Urothelium cell line (cell line): ENCODE measurements at places on chromosomes 4 and X.

DNA sequence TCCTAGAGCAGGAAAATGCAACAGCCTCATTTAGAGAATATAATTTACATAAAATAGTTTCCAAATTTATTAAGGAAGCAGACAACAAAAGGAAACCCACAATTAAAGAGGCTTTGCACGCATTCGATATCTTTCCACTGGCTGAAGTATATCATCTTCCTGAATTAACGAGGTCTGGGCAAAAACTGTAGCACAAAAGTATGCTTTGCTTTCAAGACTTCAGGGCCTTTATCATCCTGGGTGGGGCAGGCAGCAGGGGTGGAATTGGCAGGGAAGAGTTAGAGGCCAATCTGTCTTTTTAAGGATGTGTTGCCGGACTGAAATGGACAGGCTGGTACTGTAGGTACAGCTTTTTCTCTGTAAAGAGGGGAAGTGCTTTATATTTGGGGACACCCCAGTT, 17.0 kb upstream of the STX18 start:
- no peak for DNase-seq

GRCh38 chr4:153582954-153583702, 101.0 kb upstream of the TLR2 start:
- no peak for DNase-seq

GRCh38 chr4:10226756-10227155, 110.2 kb upstream of the WDR1 start:
- DNase-seq: no peak

DNA sequence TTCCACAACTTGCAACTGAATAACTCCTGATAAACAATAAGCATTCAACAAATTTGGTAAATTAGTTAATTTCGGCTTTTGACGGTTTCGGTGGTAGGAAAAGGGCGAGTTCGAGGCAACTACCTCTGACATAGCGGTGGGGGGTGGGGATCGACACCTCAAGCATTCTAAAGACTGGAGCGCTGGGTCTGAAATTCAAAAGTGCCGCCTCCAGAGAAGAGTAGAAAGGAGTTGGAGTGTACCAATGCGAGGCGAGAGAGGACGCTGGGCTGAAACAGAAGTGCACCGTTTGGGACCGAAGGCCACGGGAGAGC, 725 bp downstream of the SMC1A start:
- DNase-seq: no peak

DNA sequence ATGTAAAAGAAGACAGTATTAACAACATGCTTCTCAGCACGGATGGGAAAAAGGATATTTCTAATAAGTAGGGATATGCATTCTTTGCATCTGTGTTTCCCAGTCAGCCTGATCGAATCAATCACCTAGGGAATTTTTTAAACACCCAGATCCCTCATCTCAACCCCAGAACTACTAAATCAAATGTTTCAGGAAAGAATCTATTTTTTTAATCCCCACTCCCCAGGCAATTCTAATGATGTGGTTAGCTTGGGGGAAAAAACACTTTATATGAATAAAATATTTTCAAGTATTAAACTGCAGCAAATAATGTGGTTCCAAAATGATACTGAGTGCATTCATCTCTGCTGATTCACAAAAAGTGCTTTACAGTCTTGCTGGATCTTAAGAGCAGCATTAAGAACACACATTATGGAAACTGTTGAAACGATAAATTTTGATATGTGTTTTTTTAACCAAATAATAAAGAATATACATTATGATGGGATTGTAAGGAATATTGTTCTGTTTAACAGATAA, 68.7 kb upstream of the GUCY1A1 start:
- DNase-seq: no peak

DNA sequence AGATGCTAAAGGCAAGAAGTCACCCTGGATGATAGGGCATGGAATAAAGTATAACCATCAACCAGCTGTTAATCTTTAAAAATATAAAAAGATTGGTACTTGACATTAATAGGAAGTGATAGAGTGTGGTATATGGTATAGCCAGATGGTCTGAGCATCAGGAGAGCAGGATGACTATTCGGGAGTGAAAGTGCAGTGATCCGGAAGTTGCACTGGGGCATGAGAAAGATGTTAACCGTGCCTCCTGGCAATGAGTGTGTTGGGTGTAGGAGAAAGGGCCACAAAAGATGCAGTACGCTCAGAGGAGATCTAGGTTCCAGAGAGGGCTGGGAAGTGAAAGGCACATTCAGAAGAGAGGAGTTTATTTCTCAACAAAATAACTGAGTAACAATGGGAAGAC, 65.0 kb downstream of the TSPAN7 start:
- no peak for DNase-seq

DNA sequence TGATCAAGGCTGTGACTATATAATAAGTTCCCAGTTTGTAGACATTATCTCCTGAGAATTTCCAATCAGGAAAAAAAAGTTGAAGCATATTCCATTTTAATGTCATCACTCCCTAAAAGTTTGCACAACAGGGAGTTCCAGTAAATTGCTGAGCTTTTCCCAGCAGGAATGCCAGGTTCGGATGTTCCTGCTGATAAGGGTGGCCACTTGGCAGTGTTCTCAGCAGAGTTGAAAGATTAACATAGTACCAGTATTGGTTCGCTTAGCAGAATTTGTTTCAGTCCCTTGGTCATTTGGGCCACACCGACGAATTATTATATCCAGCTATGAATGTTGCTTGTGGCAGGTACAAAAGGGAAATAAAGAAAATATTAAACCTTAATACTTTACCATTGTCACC, 5.2 kb upstream of the CXCL2 start:
- DNase-seq: no peak

- peak; percentile 5 for DNase-seq
These were observed 10.5 kb downstream of the GPR82 start for GRCh38 chrX:41734530-41734929.
